Activated CD4-positive, alpha-beta T cell treated with anti-CD3 and anti-CD28 coated beads for 48 hours (primary cell): ENCODE measurements at places on chromosomes 7 and 10.
A peak's percentile ranks its signal among the peaks of the same experiment; 100 is the strongest.

DNA sequence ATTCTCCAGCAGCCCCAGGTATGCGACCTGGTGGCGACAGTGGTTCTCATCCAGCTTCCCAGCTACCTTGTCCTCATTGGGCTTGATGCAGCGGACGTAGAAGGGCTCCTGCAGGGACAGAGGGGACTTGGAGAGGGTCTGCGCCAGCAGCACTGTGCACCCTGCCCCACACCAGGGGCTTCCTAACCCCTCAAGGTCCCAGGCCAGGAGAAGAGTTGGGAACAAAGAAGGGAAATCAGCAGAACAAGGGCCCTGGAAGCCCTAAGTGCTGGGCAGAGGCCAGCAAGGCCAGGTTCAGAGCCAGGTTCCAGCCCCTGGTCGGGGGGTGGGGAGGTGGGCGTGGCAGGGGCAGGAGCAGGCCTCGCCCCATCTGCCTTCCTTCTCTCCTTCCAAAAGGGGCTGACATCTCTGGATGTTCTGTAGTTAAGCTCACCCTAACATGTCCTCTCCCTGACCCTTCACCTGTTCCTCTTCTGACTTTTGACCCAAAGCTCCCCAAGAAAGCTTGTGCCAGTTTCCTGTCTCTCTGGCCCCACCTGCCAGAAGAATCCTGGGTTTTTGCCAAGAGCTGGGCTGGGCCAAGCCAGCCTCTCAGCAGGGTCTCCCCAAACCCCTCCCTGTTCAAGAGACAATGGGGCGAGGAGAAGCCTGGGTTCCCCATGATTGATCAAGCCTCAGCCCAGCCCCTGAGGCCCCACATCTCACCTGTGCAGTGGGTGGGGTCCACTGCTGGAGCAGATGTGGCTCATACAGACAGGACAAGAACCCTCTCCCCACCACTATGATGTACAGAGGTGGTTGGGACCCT lies 11.9 kb downstream of the MYO1G start:
- no peak for DNase-seq

DNA sequence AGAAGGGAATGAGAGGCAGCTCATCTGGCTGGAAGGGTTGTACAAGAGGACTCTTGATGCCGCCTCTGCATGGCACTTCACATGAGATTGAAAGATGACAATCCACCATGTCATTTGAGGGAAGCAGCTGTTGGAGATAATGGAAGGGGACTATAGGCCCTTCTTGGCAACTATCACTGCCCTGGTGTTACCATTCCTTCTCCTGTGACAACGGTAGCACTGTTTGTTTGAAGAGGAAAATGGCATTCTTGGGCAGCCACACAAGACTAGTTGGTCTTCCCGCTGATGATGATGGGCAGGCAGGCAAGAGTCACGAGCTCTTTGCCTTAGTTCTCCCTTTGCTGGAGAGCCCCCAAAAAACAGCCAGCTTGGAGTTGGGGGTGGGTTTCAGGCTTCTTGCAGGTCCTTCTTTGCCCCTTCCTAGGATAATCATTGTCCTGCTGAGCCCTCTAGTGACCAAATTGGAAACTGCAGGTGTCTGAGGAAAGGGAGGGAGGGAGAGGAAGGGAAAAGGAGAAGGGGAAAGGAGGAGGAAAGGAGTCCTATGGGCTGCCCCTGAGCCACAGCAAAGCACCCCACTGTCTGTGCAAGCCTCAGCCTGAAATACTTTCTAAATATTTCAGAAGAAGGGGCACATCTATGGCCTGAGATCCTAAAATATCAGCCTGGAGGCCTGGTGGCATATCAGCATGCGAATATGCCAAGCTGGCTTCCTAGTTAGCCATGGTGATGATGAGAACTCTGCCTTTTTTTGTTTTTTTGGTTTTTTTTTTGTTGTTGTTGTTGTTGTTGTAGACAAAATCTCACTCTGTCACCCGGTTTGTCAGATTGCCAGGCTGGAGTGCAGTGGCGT lies 165.6 kb upstream of the KMT2E start:
- peak; percentile 62 for DNase-seq

DNA sequence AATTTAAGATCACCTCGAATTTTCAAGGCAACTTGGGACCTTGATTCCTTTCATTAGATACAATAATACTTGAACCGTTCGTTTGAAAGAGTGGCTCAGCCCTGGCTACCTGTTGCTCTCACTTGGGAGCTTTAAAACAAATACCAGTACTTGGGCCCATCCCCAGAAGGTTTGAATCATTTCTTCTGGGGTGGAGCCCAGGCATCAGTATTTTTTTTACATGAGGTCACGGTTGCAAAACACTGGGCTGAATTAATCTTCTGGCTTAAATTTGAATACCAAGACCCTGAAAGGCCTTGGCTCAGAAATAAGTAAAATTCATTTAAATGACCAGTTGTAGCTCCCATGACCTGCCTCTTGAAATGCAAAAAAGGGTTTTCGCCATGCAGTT lies 214.9 kb downstream of the CREB5 start:
- no peak for DNase-seq

- no peak for DNase-seq
Observed at GRCh38 chr7:102289057-102289456, 2.4 kb downstream of the SH2B2 start.

DNA sequence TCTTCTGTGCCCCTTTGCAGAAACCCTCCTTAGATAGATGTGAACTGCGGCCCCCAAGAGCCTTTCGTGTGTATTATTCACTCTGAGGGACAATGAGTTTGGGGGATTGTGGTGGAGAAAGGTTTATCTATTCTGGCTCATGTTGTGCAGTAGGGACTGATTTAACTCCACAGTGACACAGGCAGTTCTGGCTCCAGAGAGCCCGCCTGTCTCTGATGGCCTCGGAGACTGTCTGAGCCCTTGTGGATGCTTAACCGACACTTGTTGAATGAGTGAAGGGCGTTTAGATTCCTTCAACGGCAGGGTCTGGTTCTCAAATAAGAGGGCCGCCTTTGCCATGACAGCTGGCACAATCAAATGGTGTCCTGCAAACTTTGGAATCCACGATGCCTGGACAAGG lies 5.8 kb downstream of the NPTX2 start:
- no peak for DNase-seq

- DNase-seq, result no peak
Observed at GRCh38 chr10:124625831-124626238, 118.3 kb downstream of the FAM53B start.

- DNase-seq, result no peak
Observed at GRCh38 chr10:80137031-80137862, 4.7 kb downstream of the PLAC9 start.

GRCh38 chr10:79946271-79947082 lies 2.4 kb downstream of the SFTPD start:
- no peak for DNase-seq

GRCh38 chr10:17181751-17182150 lies 19.7 kb downstream of the TRDMT1 start:
- DNase-seq, result no peak

- DNase-seq, result no peak
Observed at GRCh38 chr10:114663626-114664025, 5.6 kb upstream of the ABLIM1 start.

- DNase-seq, result no peak
Observed at GRCh38 chr10:116840389-116841075, 8.8 kb upstream of the ENO4 start.

- peak; percentile 74 for DNase-seq
Observed at GRCh38 chr10:6423004-6423403, 157.1 kb downstream of the PRKCQ start.

DNA sequence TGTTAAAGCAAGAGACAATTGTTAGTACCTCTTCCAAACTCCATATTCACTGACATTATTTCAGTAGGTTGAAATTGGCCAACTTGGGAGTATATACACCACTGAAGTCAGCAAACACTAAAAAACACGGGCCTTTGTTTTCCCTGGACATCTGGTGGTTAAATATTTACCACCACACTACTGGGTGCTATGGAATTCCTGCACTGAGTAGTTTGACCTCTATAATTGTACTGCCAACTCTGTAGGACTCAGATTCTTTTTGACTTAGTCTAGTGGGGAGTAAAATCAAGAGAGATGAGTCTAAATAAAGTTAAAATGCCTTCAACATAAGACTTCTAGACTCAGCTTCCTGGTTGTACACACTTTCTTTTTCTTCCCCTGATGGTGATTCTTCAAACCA lies 41.3 kb upstream of the TES start:
- DNase-seq, result no peak

DNA sequence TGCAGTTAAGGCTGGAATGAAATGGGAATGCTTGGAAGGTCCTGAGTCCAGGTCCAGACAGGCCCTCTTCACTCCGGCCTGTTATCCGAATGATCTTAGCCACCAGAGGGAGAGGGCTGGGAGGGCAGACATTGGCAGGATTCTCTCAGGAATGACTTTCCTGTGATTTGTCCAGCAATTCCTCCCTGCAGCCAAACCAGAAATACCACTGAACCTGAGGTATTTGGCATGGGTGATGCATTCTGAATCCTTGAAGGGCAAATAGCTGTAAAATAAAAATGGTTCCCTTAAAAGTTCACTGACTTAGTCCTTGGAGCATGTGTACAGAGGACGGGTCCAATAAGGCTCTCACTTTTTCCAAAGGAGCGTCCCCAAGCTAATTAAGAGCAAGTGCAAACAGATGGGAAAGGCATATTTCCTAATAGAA lies 77.5 kb upstream of the HABP2 start:
- DNase-seq, result no peak

- DNase-seq, result no peak
Observed at GRCh38 chr7:103132995-103133688, 15.8 kb downstream of the NAPEPLD start.

GRCh38 chr10:93076871-93077270 lies 3.2 kb downstream of the CYP26A1 start:
- DNase-seq, result no peak

GRCh38 chr7:43290978-43291377 lies 178.5 kb downstream of the HECW1 start:
- DNase-seq, result no peak

DNA sequence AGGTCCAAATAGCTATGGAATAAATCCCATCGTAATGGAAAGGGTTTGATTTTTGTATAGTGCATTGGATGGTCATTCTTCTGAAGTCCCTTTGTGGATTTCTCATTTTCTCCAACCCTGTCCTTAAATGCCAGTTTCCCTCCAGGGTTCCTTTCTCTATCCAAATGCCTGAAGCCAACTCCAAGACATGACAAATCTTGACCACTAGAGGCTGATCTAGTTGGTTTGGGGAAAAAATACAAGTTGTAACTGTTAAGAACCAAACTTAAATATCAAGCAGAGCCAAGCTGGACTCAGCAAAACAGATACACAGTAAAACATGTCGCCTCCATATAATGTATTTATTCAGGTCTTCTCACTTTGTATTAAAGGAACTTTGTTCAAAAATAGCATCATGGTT lies 28.7 kb downstream of the FRMD4A start:
- no peak for DNase-seq

DNA sequence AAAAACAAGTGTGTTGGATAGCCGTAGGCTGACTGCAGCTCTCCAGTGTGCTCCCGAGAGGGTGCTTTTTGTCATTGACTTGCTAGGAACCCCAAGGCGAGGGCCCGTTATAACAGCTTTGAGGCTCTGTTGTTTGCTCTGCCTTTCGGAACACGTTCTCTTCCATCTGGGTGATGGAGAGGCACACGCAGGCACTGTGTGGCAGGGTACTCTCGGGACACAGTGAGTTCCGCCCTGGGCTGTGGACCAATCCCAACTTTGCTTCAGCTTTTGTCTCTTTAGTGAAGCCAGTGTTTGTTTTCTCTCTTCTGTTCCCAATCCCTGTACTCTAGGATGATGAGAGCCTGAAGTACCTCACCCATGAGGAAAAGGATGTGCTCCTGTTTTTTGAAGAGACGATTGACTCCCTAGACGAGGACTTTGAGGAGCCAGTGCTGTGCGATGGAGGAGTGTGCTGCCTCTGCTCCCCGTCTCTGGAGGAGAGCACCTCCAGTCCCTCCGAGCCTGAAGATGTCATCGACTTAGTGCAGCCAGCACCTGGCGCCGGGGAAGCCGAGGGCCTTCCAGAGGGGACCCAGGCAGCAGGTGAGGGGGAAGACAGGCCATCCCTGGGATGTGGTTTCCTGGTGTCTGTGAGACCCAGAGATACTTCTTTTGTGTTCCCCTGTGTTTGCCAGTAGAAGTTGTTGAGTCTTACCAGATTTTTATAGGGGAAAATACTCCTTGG lies 43.2 kb downstream of the PROSER2 start:
- no peak for DNase-seq

- DNase-seq, result no peak
Observed at GRCh38 chr10:58341947-58342346, 7.1 kb downstream of the UBE2D1 start.

- peak; percentile 36 for DNase-seq
Observed at GRCh38 chr10:6498771-6499170, 81.3 kb downstream of the PRKCQ start.
